ENCODE measurements at places on chromosomes 1 and 21.
A peak's percentile ranks its signal among the peaks of the same experiment; 100 is the strongest.

DNA sequence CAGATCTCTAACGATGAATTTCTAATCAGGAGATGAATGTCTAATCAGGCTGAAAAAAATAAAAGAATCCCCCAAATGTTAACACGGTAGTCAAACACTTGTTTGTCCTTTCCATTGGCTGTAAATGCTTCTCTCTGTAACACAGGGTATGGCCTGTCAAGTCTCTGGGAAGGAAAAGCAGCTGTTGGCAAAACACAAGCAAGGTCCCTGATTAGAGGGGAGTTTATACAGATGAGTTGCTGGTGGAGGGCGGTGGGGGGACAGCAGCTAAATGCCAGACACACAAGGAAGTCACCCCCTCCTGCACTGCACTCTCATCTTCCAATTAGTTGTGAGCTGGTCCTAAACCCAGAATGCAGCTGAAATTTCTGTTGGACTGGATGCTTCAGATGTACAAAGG, 51.0 kb downstream of the PGBD5 start:
- no peak for DNase-seq

- no peak for DNase-seq
These were observed 21.9 kb upstream of the PIK3CD start for GRCh38 chr1:9629445-9630201.

DNA sequence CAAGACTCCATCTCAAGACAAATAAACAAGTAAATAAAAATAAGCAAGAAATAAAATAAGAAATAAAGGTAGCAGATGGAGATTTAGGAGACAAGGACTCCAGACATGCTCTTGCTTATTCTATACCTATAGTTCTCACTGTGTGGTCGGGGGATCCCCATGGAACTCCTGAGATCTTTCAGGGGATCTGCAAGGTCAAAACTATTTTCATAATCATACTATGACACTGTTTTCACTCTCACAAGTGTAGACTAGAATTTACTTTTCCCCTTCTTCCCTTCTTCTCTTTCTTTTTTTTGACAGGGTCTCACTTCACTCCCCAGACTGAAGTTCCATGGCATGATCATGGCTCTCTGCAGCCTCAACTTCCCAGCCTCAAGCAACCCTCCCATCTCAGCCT, 29.8 kb upstream of the NLRP3 start:
- no peak for DNase-seq

DNA sequence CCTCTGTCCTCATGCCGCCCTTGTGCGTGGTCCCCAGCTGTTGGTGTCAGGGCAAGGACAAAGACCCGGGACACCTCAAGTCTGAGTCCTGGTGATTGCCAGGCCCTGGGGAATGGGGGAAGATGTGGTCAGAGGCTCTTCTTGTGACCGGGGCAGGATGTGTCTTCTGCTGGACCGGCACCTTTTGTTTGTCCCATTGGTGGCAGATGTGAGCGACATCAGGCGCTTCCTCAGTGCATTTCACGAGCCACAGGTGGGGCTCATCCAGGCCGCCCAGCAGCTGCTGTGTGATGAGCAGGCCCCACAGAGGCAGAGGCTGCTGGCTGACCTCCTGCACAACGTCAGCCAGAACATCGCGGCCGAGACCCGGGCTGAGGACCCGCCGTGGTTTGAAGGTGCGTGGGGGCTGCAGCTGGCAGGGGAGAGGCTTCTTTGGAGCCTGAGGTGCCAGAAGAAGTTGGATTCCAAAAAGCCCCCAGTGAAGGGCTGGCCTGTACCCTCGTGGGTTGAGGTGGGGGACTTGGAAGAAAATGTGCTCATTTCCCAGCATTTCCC, 8.4 kb downstream of the DFFB start:
- no peak for DNase-seq

DNA sequence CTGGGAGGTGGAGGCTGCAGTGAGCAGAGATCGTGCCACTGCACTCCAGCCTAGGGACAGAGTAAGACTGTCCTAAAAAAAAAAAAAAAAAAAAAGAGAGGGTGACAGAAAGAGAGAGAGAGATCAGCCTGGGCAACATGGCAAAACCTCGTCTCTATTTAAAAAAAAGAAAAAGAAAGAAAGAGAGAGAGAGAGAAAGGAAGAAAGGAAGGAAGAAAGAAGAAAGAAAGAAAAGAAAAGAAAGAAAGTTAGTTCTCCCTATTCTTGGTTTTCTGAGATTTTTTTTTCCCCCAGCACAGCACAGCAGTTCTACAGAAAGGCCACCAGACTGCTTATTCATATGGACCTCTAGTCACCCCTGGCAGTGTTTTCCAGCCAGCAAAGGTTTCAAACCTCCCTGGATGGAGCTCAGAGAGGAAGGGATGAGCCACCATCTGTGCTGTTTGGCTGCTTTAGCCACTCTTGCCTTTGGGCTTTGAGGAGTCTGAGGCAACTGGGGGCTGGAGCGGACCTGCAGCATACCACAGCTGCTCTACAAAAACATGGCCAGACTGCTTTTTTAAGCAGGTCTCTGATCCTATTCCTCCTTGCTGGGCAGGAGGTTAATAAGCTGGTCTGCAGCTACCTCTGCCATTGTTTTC, 10.6 kb downstream of the S100A6 start:
- no peak for DNase-seq

GRCh38 chr1:98813738-98814309, 152.3 kb downstream of the SNX7 start:
- no peak for DNase-seq

DNA sequence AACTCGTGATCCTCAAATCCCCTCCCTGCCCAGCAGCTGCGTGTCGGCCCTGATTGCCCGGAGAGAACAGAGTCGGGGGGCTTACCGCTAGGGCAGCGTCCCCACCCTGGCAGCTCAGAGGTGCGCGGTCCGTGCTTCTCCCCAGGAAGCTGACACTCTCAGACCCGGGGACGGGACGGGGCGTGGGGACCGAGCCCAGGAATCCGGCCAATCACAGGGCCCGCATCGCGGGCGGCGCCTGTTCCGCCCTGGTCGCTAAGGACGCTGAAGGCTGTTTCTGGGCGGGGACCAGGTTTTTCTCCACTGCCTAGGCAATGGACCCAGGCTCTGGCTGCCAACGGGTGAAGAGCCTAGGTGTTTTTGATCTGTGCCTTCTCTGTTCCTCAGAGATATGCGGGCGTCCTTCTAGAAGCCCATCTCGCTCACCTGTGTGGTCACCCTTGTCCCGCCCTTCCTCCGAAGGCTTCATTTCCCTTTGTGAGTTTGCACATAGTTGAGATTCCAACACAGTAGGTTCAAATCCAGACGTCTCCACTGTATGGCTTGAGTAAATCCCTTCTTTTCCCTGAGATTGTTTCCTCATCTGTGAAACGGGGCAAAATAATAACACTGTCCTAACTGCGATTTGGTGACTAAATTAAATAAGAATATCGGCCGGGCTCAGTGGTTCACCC, at the start of gene C1orf87:
TSS of gene C1orf87 (minus strand) at position 166 of the 674 bp plus-strand sequence. CDS start 1,127 bp downstream, outside the sequence.
- no peak for DNase-seq

- DNase-seq: no peak
These were observed 88.3 kb upstream of the NGF start for GRCh38 chr1:115426231-115426771.

DNA sequence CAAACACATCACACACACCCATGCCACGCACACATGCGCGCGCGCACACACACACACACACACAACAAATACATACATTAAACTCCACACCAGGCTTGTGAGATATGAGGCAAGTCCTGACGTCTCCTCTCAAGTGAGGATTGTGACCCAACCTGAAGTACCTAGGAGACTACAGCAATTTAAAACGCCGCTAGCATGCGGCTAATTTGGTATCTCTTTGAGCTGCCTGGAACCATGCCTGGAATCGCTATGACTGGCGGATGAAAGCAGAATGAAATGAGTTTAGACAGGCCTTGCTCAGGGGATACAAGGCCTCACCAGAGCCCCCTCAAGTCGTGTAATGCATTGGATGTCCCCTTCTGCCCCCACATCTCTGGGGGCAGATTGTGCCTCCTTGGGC, 1.6 kb upstream of the RAB7B start:
- DNase-seq: peak; percentile 12

- DNase-seq: no peak
These were observed 193.5 kb downstream of the PAPPA2 start for GRCh38 chr1:176656257-176656995.

DNA sequence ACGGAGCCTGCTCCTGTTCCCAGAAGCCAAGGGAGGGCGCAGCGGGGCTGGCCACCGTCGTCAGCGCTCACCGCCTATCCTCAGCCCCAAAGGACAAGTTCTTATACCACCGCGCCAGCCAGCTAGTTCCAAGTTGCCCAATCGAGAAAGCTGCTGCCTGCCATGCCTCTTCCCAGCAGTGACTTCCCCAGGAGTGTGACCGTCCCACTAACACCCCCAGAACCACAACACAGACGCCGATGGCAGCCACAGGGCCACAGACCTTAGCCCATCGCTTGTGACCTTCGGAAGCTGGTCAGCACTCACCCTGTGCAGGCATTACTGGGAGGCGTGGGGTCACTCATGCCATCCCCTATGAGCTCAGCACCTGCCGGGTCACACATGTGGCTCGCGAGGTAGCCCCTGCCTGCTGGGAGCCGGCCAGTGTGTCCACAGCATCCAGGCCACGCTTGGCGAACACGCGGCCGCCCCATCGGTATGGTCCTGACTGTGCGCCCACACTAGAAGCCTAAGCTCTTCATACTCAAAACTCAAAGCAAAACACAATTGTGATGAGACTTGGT, 20.1 kb downstream of the NADK start:
- DNase-seq: no peak

- DNase-seq: no peak
These were observed 317.2 kb downstream of the LTN1 start for GRCh38 chr21:28675331-28676041.

GRCh38 chr1:14778898-14779865, 180.7 kb downstream of the KAZN start:
- no peak for DNase-seq

- no peak for DNase-seq
These were observed 196.4 kb downstream of the CLEC20A start for GRCh38 chr1:178300352-178300699.

GRCh38 chr1:182397653-182398393, 2.6 kb downstream of the TEDDM1 start:
- no peak for DNase-seq

- no peak for DNase-seq
These were observed 262.6 kb downstream of the SIPA1L2 start for GRCh38 chr1:232367293-232367692.

- DNase-seq: no peak
These were observed 655 bp upstream of the KIRREL1 start for GRCh38 chr1:157992833-157993146.

- no peak for DNase-seq
These were observed 178.2 kb downstream of the DSCAM start for GRCh38 chr21:40668555-40669275.

DNA sequence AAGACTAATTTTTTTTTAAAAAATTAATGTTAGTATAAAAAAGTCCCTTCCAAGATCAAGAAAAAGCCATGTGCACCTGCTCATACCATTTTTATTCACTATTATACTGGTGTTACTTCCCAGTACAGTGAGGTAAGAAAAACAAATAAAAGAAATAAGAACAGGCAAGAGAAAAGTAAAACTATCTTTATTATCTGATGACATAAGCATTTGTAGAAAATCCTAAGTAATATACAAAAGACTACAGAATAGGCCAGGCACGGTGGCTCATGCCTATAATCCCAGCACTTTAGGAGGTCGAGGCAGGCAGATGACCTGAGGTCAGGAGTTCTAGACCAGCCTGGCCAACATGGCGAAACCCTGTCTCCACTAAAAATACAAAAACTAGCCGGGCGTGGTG, 65.3 kb downstream of the SRSF11 start:
- no peak for DNase-seq

DNA sequence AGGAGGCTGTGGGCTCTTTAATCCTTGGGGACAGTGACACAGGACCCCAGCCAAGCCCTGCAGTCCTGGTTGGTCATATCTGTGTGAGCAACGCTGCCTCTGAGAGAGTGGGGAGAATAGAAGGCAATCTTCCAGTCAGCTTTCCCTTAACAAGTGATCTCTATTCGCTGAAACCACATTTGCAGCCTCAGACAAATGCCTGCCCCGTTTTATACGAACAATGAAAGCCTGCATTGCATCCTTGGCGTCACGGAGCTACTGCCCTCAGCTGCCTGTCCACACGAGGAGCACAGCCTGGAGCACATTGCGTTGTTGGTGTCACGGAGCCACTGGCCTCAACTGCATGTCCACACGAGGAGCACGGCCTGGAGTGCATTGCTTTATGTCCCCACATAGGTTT, 150.2 kb upstream of the ARHGEF16 start:
- DNase-seq: no peak

- no peak for DNase-seq
These were observed 8.2 kb upstream of the MIXL1 start for GRCh38 chr1:226215239-226215638.

DNA sequence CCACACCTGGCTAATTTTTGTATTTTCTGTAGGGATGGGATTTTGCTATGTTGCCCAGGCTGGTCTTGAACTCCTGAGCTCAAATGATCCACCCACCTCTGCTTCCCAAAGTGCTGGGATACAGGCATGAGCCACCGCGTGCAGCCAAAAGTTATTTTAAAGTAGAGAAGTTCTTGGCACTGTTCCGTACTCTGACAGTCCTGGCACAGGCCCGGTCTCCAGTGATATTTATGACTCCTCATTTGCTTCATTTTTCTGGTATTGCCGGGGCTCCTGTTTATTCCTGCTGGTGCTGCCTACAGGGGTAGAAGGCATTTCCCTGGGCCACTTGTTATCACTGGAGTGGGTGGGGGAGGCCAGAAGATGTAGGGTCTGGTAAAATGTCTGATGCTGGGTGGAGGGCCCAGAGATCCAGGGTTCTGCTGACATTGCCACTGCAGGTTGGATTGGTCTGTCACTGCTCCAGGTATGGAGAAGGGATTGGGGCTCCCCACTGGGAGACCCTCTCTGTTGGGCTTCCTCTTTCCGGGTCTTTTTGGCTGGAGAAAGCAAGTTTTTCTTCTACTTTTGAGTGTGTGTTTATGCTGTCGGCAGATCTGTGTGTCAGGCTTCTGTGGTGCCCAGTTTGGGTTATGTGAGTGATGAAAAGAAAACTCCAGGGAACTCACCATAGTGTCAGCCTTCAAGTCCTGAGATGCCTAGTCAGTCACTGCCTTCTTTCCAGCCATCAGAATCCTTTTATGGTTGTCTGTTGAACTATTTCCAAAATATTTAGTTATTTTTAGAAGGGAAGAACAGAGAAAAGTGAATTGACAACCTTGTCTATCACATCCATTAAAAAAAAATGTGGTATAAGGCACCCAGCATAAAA, 4.5 kb downstream of the MROH7 start:
- DNase-seq: no peak

GRCh38 chr1:3410142-3410925, 44.1 kb upstream of the ARHGEF16 start:
- DNase-seq: peak; percentile 44

DNA sequence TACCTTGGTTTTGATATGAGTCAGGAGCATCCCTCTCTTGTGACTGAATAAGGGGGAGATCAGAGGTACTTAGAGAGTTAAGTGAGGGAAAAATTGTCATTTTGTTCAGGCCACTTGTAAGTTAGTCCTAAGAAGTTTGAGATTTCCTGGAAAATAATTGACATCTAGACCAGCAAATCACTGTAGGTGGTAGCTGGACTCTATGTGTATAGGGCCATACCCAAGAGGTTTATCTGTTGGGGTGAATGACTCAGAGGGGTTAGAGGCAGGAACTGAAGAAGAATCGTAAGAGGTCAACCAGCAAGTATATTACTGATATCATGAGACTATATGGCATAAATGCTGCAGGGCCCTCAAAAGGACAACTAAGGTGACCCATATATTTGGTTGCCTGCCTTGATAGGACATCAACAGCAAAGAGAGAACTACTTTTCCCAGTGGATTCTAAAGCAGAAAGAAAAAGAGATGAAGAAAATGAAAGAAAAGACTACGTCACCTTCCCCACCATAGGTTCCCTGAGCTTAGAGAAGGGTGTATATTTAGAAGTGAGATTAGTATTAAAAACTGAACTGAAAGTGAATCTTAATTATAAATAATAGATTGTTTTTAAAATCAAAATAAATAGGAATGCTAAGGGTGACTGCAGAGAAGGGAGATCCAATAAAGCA, 8.0 kb upstream of the RNPC3 start:
- no peak for DNase-seq

Data from NCI-H1092 treated with DMSO at 0.1 percent for 48 hours (cell line).